ENCODE measurements at places on chromosomes 7 and 10.

DNA sequence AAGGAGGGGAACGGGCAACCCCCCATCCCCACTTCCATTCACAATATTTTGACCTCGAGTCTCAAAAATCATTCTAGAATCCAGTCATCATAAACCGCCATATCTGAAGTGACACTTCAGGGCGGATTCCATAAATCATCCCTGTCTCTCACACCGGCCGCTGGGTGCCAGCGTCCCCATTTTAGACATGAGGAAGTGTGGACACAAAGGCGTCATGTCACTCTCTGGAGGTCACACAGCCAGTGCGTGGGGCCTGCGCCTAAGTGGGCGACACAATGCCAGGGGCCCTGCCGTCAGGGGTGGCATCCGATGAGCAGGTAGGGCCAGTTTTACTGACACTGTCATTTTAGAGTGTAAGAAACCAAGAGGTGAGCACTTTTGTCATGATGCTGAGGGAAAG lies 19.5 kb downstream of the KCNH2 start:
- DNase-seq, result no peak

GRCh38 chr7:7647495-7648036 lies 7.0 kb downstream of the UMAD1 start:
- DNase-seq, result no peak

GRCh38 chr7:141649865-141650634 lies 51.9 kb downstream of the DENND11 start:
- DNase-seq, result peak; percentile 53

- DNase-seq, result no peak
These were observed 5.0 kb upstream of the SORCS1 start for GRCh38 chr10:107169516-107169915.

- DNase-seq, result no peak
These were observed 123.3 kb downstream of the CELF2 start for GRCh38 chr10:11140963-11141362.

GRCh38 chr7:54166419-54166818 lies 375.8 kb upstream of the VSTM2A start:
- DNase-seq, result no peak

- no peak for DNase-seq
These were observed 122.5 kb downstream of the KIAA1217 start for GRCh38 chr10:24331457-24331856.

DNA sequence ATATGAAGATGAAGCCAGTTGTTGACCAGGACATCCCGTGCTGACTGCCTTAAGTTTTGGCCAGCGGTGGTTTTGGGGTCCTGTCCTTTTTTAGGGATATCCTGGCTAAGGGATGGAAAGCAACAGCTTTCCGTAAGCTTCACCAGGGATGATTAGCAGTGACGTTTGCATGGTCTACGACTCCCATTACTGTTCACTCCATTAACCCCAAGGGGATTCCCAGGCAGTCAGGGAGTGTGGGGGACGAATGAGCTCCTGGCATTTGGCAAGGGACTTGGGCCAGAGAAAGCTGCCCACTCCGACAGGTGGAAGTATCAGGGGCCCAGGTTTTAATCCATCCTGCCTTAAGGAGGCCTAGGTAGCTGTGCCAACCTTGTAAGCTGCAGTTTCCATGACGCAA lies 66.8 kb downstream of the ITGB1 start:
- DNase-seq, result no peak

GRCh38 chr7:34160261-34160752 lies 255.0 kb downstream of the BMPER start:
- no peak for DNase-seq

GRCh38 chr7:72101444-72101843 lies 310.7 kb downstream of the CALN1 start:
- no peak for DNase-seq

Measured in uterus (tissue), 4 donors.